Activated CD8-positive, alpha-beta memory T cell treated with anti-CD3 and anti-CD28 coated beads, Interleukin-2, amount 10 ng/mL, durations not matched to agents 7 days and 5 days (primary cell): ENCODE measurements at places on chromosomes 2 and 18.

GRCh38 chr18:6257950-6258349 is 156.8 kb downstream of the L3MBTL4 start:
- DNase-seq = no peak

DNA sequence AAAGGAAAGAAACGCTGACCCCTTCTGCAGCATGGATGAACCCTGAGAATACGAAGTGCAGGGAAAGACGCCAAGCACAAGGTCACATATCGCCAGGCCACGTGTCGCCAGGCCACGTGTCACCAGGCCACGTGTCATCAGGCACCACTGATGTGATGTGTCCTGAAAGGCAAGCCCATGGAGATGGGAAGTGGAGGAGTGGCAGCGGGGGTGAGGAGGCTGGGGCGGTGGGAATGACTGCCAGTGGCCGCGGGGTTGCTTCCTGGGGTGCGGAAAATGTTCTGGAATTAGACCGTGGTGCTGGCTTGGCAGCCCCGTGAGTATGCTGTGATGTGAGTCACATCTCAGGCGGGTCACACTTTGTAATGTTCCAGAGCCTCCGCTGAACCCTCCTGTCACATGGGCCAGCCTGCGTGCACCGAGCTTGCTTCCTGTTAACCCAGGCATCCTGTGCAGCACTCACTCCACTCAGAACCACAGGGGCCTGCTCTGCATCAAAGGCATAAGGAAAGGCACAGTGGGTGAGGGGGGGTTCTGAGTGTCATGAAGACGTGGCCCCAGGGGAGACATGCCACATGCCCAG is 39.0 kb downstream of the SLC66A2 start:
- DNase-seq = peak; percentile 63

- DNase-seq = no peak
Measured at GRCh38 chr2:41736586-41736985, 311.2 kb upstream of the PKDCC start.

DNA sequence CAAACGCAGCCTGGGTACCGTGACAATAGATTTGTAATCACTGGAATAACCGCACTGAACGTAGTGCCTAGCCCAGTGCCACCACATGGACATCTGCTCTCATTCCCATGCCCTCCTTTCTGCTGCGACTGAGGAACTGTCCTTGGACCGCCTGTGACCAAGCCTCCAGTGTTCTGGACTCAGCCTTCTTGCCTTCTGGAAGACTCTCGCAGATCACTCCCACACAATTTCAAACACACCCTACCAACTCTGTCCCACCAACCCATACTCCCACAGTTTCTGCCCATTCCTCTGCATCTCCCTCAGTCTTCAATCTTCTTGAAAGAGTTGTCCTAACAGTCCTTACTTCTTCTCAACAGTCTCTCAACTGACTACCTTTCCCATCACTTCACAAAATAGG is 2.1 kb downstream of the RNF149 start:
- DNase-seq = peak; percentile 48

DNA sequence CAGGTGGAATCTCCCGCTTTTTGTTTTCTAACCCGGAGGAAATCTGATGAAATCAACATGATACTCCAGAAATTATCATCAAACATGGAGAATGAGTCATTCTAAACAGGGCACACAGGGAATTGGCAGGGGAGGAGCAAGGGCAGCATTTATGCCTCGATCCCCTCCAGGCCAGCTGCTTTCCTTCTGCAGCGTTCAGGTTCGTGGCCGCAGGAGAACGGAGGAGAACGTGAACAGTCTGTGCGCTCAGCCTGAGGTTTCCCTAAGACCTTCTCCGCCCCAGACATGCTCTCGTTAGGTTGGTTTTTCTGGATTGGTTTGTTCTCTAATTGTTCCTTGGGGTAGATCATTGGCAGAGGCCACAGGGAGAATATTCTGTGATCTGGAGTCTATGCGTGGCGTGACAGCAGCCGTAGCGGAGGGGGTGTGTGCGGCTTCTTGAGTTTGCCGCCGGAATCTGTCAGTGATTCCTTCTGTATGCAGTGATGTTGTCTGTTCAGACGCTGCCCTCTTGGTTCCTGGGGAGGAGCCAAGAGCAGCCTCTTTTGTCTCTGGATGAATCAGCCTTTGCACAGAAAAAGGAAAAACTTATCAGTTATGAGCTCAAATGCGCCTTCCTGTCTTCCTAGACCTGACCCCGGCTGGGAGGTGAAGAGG is 75.9 kb downstream of the SH3BP4 start:
- DNase-seq = no peak

GRCh38 chr2:185222311-185222710 is 516.3 kb upstream of the FSIP2 start:
- DNase-seq = no peak

DNA sequence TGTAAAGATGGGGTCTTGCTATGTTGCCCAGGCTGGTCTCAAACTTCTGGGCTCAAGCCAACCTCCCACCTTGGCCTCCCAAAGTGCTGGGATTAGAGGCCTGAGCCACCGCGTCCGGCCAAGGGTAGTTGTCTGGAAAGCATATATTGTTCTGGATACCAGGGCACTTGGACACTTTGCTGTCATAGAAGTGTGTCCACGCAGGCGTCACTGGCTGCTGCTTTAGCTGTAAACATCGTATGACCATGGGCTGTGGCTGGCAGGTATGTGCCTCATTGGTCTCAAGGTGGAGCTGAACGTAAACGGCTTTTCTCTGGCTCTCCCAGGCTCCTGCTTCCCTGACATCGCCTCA is 3.2 kb upstream of the GPR35 start:
- DNase-seq = no peak

DNA sequence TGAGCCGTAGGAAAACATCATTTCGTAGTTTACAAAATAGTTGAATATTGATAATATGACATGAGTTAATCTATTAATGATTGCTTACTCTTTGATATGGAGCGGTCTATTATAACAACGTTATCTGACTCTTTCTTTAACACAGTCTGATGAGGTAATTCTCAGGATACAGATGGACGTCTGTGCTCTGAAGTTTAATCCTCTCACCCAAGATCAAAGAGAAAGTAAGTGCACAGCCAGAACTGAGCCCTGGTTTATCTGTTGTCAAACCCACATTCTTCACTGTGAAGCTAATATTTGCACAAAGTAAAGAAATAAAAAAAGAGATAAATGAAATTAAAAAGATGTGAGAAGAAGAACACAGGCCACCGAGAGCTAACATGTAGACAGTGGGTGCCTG is 190.9 kb upstream of the COPS8 start:
- DNase-seq = no peak

- DNase-seq = no peak
Measured at GRCh38 chr18:34661464-34662087, 48.5 kb upstream of the DTNA start.

DNA sequence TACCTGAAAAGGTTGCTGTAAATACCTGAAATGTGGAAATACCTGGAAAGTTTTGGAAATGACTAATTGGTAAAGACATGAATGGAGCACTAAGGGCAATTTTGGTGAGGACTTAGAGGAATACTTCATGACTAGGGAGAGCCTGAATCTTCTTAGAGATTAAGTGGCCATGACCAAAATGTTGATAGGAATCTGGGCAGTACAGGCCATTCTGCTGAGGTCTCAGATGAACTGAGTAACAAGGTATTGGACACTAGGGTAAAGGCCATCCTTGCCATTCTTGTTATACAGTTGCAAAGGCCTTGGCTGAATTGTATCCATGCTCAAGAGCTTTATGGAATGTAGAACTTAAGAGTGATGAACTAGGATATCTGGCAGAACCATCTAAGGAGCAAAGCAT is 742.9 kb upstream of the RAB6C start:
- no peak for DNase-seq

- DNase-seq = no peak
Measured at GRCh38 chr2:158099716-158100115, 2.0 kb upstream of the UPP2 start.

DNA sequence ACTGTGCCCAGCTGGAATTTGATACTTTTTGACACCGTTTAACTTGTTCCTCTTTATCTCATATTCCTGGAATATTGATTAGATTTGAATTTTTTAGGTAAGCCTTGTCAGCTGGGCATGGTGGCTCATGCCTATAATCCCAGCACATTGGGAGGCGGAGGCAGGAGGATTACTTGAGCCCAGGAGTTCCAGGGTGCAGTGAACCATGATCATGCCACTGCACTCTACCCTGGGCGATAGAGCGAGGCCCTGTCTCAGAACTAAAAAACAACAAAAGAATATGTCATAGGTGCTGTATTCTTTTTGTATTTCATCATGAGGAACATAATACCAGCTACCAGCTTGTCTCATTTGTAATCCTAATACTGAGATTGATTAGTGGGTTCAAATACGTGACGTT is 90.3 kb downstream of the ZNF532 start:
- no peak for DNase-seq

DNA sequence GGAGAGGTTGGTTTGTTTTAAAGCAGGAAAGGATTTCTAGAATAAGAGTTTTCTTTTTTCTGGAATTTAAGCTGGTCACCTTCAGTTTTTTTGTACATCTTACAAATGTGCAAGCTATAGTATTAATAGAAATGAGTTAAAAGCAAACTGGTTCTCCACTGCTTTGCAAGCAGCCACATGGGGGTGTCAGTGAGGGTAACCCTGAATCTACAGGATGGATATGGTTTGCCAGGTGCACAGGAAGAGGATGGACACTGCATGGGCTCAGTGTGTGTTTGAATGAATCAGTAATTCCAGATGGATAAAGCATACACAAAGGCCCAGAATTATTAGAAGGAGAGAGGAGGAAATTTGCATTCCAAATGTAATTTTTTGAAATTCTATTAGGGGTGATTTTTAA is 89.0 kb downstream of the MAPRE2 start:
- no peak for DNase-seq

DNA sequence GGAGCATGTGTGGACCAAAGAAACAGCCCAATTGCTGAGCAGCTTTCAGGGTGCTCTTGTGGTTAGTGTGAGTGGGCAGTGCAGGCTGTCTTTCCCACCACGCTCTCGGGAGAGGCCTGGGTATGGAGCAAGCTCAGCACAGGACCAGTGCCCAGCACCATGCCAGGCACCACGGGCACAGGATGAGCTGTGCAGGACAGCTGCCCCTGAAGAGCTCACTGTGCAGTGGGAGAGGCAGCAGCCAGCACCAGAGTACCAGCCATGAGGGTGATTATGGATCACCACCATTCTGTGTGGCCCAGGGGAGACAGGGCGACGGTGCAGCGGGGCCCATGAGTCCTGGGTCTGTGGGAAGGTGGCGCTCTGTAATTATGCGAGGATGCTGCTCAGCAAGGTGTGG is 29.7 kb upstream of the FAHD2A start:
- DNase-seq = no peak

- DNase-seq = no peak
Measured at GRCh38 chr2:158443606-158444005, 12.9 kb downstream of the CCDC148 start.

GRCh38 chr18:79577451-79578395 is 101.9 kb upstream of the CTDP1 start:
- DNase-seq = no peak

DNA sequence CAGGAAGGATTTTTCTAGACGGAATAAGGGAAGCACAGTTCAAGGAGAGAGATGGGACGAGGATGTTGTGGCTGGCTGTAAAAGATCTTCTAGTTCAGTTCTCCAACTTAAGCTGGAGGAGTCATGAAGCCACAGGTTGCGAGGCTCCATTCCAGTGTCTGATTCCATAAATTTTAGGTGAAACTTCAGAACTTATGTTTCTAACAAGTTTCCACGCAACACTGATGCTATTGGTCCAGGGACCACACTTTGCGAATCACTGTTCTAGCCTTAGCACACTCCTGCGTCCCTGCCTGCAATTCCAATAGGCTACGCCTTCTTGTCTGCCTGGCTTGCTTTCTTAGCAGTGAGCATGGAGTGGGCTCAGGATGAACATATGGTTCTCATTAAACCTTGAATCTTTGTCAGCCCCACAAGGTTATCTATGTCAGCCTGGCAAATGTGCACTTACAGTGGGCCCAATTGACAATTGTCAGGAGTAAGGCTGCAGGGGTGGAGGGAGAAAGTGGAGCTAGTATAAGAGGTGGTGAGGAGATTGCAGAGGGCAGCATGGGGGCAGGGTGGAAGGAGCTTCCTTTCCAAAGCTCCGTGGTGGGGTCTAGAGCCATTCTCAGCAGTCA is 438.1 kb upstream of the ST6GAL2 start:
- DNase-seq = no peak

- DNase-seq = no peak
Measured at GRCh38 chr2:183269956-183270355, 145.7 kb downstream of the NUP35 start.

DNA sequence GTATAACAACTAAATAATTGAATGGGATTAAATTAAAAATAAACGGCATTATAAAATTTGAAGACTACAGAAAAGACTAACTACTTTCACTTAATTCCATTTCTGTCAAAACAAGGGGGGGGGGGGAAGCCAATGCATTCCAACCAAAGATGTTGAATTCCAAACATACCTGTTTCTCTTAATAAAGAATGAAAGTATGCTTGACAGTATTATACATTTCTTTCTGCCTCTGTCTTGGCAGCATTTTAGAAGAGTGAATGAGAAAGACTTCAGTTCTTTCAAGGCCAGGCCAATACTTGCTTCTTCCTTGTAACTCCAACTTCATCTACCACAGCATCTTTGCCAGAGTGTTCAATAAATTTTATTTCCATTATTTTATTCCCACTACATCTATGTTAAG is 65.9 kb downstream of the PDE11A start:
- no peak for DNase-seq

GRCh38 chr2:54191361-54192135 is 64.5 kb downstream of the TSPYL6 start:
- DNase-seq = no peak

DNA sequence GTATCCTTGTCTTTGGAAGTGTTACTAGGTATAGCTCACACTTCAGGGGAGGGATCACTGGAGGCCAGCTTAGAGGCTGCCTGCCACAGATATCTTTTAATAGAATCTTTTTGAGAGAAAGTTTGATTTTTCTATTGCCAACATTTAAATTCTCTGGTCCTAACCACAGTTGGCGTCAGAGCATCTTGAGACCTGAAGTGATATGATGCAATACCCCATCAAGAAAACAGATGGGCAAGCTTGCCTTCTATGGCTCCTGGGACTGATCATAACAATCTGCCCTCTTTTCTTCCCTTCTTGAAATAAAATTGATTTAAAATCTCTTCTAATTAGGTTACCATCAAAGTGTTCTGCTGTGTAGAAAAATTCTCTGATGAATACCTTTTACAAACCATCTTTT is 105.5 kb upstream of the ACKR3 start:
- DNase-seq = no peak

DNA sequence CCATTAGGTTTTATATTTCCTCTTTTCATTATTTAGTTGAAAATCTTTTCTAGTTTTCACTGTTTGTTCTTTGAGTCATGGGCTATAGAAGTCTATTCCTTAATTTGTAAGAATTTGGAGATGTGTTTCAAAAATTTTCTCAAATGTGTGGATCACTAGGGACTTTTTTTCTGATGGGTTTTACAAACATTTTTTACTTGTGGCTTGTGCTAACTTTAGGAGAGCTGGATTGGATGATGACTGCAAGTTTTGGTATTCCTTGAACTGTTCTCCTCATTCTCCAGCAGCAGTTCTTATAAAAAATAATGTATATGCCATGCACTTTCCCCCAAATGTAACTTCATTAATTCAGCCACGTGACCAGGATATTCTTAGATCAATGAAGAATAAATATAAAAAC is 94.7 kb upstream of the CWC22 start:
- no peak for DNase-seq

- no peak for DNase-seq
Measured at GRCh38 chr18:8959551-8960135, 142.9 kb upstream of the NDUFV2 start.
